ENCODE measurements at places on chromosomes 4 and X.

DNA sequence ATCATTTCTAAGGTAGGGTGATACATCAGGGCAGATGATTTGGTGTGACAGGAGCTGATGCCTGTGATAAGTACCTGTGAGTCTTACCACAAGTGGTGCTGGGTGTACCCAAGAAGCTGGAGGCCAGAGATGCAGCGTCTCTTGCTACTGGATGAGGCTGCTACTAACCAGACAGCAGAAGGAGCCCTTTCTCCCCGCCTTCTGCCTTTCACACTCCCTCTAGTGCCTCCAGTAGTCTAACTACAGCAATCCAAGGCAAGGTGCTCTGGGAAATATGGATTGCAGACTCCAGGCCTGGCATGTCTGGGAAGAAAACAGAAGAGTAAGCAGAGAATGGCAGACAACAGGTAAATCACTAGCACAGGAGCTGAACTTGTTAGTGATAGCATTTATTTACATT is 470.8 kb downstream of the NKX6-1 start:
- no peak for DNase-seq

GRCh38 chr4:128844931-128845330 is 35.4 kb downstream of the JADE1 start:
- no peak for DNase-seq

GRCh38 chr4:2697995-2698414 is 58.1 kb downstream of the TNIP2 start:
- DNase-seq = no peak

DNA sequence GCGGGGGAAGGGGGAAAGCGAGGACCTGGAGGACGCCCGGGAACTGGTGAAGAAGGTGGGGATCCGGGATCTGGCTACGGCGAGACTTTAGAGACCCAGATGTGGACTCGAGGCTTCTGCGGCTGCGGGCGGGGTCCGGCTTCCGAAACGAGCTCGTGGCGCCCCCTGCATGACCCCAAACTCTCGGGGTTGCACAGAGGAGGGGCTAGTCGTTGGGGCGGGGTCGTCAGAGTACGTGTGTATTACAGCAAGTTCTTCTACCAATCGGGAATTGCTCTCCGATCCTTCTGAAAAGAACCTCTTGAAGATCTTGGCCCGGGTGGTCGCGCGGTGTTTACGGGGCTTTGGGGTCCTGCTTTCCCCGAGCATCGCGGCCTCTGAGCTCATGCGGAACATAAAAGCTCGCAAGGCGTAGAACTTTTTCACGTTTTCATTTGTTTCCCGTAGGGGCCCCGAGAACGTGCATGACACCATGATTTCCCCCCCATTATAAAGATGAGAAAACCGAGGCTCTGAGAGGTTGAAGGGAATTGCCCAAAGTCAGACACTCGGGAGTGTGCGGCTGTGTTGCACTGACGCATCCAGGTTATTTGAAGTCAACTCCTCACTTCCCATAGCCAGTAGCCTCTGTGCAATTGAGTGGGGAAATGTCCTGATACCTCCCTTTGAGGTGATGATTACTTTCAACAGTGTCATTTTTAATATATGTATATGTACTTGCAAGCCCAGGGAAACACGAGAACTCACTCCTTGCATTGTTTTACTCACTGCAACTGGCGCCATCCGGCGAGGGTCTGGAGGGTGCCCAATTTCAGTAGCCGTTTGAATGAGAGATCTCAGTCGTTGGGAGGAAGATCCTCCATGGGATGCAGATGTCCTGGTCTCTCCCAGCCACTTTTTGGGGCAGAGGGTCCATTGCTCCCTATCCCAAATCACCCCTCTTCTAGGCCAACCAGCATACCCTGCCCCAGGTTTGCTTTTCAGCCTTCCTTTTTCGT is at the start of gene BEND4:
BEND4 (minus strand) TSS at position 149 of the 998 bp plus-strand sequence. CDS start 512 bp downstream, outside the sequence.
- DNase-seq = no peak

DNA sequence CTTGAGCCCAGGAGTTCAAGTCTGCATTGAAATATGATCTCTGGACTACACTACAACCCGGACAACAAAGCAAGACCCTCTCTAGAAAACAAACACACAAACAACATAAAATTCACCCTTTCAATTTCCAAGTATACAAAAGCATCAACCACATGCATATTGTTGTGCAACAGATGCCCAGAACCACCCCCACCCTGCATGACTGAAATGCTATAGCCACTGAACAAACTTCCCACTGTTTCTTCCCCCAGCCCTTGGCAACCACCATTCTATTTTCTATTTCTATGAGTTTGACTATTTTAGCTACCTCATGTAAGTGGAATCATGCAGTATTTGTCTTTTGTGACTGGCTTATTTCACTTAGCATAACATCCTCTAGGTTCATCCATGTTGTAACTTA is 14.2 kb upstream of the C4orf51 start:
- no peak for DNase-seq

DNA sequence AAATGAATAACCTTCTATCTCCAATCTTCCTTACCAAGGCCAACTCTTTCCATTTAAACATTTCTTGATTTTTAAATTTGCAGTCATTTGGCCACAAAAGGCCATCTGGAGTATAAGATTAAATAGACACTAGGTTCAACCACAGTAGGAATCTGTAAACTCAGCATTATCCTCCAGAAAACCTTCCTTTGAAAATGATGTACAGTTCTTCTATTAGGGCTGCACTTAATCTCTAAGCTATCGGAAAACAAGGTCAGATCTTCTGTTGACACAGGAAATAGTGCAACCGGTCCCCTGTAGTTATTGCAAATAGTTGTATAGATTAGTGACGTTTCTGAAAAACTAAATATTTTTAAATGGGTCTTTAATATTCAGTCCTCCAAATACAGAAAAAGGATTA is 359.0 kb upstream of the ATOH1 start:
- no peak for DNase-seq

GRCh38 chr4:118680808-118681207 is 4.4 kb upstream of the METTL14 start:
- DNase-seq = no peak

GRCh38 chr4:85499573-85499972 is 24.6 kb downstream of the ARHGAP24 start:
- no peak for DNase-seq

DNA sequence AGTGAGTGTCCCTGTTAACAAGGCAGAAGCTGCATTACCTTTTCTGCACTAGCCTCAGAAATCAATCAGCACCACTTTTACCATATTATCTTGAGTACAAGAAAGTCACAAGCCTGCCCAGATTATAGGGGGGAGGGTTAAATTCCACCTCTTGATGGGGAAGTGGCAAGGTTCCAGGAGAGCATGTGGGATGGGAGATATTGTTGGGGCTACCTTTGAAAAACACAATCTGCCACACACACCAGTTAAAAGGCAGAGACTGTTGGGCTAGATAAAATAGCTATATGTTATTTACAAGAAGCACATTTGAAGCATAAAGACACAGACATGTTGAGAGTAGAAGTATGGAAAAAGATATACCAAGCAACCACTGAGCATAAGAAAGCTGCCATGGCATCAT is 6.6 kb upstream of the AVPR2 start:
- no peak for DNase-seq

DNA sequence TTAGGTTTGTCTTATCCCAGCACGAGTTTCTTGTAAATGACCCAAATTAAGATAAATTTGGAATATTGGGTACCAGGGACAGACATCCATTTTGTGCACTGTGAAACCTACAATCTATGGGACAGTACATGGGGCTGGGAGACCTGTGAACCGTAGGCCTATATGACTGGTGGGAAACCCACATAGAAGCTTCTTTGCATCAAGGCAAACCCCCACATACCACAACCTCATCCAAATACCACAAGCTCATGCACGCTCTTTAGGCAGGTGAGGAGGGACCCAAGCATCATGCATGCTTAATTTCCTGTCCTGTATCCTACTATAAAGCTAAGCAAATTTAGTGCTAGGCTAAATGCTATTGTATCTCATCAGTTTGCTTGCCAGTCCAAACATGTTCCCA is 47.8 kb downstream of the NIPAL1 start:
- DNase-seq = no peak

DNA sequence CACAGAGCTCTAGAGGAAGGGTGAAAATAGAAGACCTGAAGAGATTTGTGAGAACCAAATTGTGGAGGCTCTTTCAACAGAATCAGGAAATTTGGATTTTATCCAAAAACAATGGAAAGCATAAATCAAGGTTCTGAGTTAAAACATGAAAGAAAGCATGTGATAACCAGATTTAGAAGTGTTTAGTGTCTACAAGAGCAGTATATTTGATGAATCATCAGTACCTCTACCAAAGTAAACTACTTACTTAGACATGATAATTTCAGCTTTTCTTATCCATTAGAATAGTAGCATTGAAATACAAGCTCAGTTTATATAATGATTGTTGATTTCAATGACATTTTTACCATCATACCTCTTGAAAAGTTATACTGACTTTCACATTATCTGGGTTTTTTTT is 25.9 kb upstream of the INTU start:
- no peak for DNase-seq

GRCh38 chr4:157576671-157577217 is 356.2 kb downstream of the GRIA2 start:
- DNase-seq = no peak

GRCh38 chrX:35115205-35115604 is 172.6 kb downstream of the FAM47B start:
- no peak for DNase-seq

- no peak for DNase-seq
Measured at GRCh38 chrX:39133971-39134370, 332.7 kb downstream of the MID1IP1 start.

GRCh38 chr4:101191302-101192098 is 155.8 kb downstream of the PPP3CA start:
- DNase-seq = no peak

- DNase-seq = no peak
Measured at GRCh38 chrX:7462110-7462509, 314.2 kb upstream of the PUDP start.

- no peak for DNase-seq
Measured at GRCh38 chrX:40310447-40310846, 212.7 kb upstream of the BCOR start.

- no peak for DNase-seq
Measured at GRCh38 chr4:138961129-138961528, 54.5 kb upstream of the NOCT start.

GRCh38 chrX:50779694-50780093 is 34.3 kb downstream of the SHROOM4 start:
- DNase-seq = no peak

DNA sequence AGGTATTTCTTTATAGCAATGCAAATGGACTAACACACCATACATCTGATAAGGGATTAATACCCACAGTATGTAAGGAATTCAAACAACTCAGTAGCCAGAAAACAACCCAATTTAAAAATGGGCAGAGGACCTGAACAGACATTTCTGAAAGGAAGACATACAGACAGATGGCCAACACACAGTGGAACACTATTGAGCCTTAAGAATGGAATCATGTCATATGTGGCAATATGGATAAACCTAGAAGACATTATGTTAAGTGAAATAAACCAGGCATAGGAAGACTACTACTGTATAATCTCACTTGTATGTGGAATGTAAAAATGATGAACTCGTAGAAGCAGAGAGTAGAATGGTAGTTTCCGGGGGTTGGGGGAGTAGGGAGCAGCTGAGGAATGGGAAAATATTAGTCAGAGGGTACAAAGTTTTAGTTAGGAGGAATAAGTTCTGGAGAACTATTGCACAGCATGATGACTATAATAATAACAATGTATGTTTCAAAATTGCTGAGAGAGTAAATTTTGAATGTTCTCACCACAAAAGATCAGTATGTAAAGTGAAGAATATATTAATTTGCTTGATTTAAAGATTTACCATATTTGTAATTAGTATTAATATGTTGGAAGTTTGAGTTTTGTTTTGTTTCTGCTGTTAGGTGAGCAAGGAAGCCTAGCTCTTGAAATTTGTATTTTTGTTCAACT is 25.2 kb downstream of the WDR44 start:
- DNase-seq = no peak
